Adrenal gland (tissue), 19 donors: ENCODE measurements at places on chromosomes 16 and 17. TPM values are rescaled to one million over a fixed set of nuclear protein-coding genes. Genes with fewer than 3 reads are reported as not detected.

GRCh38 chr16:3510416-3510815, 9.6 kb downstream of the CLUAP1 start:
- DNase-seq = no peak

- DNase-seq = no peak
Measured at GRCh38 chr17:62206550-62206949, 141.5 kb upstream of the MED13 start.

GRCh38 chr17:27649929-27650328, 18.9 kb downstream of the LGALS9 start:
- DNase-seq = no peak

The OR1F1 gene
- not detected for polyA plus RNA-seq

- DNase-seq = no peak
Measured at GRCh38 chr17:44487170-44487569, 16.0 kb downstream of the GPATCH8 start.

DNA sequence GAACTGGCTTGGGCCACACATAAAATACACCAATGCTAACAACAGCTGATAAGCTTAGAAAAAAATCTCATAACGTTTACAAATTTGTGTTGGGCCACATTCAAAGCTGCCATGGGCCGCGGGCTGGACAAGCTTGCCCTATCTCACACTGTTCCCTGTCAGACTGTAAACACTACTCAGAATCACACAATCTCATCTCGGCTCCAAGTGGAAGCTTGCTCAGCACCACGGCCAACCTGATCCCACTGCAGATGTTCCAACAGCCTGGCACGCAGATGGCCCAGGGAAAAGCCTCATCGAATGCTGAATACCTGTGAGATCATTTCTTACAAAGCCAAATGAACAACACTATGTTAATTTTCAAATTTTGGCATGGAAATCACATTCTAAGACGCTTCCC, 125.8 kb downstream of the ANKRD11 start:
- no peak for DNase-seq

GRCh38 chr16:59907611-59908010, 1173.5 kb upstream of the GOT2 start:
- DNase-seq = no peak

DNA sequence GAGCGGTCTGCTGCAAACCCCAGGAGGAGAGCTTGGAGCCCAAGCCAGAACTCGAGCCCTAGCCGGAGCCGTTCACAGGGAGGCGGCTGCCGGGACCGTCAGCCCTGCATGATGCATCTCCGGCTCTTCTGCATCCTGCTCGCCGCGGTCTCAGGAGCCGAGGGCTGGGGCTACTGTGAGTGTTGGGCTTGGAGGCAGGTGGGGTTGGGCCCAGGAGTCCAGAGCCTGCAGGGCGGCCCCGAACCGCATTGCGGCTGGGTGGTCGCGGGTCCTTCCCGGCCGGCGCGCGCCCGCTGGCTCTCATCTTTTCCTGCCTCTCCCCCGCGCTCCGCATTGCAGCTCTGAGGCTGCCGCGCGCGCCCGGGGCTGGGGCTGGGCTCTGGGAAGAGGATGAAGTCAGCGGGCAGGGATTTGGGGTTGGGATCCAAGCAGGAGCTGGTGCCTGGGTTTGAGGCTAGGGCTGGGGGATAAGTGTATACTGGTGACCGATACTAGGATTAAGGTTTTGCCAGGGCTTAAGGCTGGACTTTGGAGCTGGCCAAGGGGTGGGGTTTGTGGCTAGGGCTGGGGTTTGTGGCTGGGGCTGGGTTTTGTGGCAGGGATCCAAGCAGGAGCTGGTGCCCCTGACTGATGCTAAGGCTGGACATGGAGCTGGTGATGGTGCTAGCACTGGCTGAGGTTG, 532 bp downstream of the CNTNAP1 start:
- DNase-seq = peak; percentile 47

- peak; percentile 63 for DNase-seq
Measured at GRCh38 chr17:7716901-7717755, at the start of gene DNAH2. Gene DNAH2, plus strand, starts transcription at chr17:7717744. Its CDS starts 1,991 bp downstream, at chr17:7719735.

DNA sequence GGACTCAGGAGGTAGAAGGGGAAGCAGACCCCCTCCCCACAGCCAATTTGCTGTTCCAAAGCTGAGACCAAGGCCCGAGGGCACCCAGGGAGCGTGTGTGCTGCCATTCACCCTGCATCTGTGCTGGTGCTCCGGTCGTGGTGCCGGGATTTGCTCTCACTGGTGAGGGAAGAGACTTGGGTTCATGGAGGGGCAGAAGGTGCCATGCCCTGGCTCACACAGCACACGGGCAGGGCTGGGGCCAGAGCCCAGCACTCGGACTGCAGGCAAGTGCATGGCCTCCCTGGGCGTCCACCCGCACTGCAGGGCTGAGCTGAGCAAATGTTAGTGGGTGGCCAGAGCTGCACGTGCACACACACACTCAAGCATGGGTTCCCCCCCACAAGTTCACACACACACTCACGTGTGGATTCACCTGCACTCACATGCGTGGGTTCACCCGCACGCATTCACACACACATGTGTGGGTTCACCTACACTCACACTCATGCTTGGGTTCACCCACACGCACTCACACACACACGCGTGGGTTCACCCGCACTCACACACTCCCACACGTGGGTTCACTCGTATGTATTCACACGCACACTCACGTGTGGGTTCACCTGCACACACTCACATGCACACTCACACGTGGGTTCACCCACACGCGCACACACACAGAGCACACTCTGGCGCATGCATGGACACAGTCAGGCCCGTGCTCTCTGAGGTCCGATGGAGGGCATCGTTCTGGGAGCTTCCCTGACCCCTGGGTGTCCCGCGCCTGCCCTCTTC, 57.0 kb upstream of the CBFA2T3 start:
- no peak for DNase-seq

DNA sequence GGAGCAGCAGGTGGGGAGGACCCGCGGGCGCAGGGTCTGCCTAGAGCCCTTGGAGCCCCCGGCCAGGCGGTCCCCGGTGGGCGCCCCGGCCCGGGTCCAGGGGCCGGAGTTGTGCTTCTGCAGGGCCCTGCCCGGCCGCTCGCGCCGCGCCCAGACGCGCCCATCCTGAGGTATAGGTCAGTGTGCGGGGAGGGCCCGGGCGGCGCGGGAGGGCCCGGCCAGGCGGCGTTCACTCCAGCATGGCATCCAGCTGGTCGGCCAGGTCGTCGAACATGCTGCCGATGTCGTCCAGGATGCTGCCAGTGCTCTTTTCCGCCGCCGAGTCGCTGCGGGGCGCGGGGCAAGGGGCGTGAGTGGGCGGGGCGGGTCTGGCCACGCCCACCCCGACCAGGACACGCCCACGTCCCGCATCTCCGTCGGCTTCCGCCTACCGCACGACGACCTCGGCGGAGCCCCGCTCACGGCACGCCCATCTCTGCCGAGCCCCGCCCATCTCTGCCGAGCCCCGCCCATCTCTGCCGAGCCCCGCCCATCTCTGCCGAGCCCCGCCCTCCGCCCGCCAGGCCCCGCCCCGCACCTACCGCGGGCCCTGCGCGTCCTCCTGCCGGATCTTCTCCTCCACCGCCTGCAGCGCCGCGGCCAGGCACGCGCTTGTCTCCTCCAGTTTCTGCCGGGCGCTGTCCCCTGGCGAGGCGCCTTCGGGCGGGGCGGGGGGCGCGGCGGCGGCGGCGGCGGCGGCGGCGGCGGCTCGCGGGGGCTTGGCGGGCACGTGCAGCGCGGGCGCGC, 17.9 kb downstream of the CASKIN1 start:
- DNase-seq = no peak

GRCh38 chr16:11333702-11334101, 11.6 kb upstream of the RMI2 start:
- DNase-seq = no peak

The KCNAB3 gene
- polyA plus RNA-seq = 3.4 TPM

The PRSS33 gene
- polyA plus RNA-seq = not detected

- DNase-seq = no peak
Measured at GRCh38 chr17:82806645-82807044, 33.2 kb downstream of the ZNF750 start.

DNA sequence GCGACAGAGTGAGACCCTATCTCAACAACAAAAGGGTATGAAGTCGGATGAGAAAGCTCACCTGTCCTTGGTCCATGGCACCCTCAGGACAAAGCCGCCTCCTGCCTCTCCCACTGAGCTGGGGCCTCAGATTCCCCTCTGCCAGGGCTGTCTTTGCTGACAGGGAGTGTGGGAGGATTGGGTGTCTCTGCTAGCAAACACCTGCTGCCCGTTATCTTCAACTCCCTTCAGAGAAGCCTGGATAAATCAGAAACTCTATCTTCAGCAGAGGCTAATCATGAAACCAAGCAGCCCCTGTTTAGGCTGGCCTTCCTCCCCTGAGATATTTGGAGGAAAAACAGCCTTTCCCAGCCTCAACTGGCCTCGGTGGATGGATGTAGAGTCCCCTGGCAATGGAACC, 36.3 kb upstream of the CDH1 start:
- DNase-seq = no peak

- no peak for DNase-seq
Measured at GRCh38 chr16:49704586-49705155, 151.2 kb downstream of the ZNF423 start.

The MSLN gene
- not detected for polyA plus RNA-seq

- DNase-seq = no peak
Measured at GRCh38 chr17:9104370-9105041, 83.2 kb downstream of the NTN1 start.

- DNase-seq = peak; percentile 38
Measured at GRCh38 chr17:8997994-8998628, 23.2 kb upstream of the NTN1 start.

DNA sequence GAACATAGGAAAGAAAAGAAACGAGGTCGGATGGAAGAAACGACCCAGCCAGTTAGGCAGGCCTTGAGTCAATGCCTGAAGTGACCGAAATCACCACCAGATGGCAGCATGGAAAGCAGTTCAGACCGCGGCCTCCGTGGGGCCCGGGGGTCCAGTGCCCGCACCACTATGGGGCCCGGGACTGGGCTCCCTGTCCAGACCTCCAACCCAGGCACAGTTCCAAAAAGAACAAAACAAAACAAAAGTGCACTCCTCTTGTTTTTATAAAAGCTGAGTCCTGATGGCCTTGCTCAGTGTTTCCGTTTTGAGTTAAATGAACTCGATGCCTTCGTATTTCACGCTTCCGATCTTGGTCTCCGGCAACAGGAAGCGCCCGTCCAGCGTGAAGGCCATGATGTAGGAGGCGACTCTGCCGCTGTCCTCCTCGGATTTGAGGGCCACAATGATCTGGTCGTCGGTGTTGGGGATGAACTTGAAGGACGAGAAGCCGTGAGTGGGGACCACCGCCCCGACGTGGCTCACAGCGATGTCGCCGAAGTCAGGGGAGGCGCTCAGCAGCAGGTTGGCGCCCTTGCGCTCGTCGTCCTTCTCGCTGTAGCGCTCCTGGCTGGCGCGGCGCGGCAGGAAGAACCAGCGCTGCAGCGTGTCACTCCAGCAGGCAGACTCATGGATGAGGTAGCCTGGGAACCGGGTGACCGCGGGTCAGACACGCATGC, 13.7 kb upstream of the LGALS3BP start:
- peak; percentile 41 for DNase-seq

DNA sequence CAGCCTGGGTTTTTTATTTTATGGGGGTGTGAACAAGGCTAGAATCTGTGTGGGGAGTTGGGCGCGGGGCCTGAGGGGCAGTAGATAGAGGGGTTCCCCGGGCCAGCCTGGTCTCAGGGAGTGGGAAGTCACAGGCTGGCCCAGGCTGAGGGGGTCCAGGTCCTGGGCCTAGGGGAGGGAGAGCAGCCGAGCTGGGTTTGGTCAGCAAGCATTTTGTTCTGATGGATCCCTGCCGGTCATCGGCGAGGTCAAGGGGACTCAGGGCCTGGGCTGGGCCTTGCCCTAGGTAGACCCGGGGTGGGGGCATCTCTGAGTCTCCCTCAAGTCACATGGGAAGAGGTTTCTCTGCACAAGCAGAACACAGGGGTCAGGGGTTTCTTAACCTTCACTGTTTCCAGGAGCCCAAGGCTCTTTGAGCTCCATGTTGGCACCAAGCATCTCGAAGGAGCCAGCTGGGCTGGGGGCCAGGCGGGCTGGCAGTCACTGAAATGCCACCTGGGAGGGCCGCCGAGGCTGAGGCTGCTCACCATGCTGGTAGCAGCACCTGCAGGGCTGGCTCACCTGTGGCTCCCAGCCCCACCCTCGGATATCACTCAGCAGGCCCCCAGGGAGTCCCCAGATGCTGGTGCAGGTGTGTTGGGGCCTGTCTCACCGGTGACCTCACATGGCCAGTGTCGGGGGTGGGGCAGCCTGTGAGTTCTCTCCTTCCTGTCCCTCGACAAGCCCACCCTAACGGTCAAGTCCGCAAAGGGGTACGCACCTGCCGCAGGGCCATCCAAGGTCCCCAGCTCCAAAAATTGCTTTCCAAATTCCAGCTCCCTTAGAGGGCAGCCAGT, 41.0 kb downstream of the SLC7A5 start:
- DNase-seq = no peak

DNA sequence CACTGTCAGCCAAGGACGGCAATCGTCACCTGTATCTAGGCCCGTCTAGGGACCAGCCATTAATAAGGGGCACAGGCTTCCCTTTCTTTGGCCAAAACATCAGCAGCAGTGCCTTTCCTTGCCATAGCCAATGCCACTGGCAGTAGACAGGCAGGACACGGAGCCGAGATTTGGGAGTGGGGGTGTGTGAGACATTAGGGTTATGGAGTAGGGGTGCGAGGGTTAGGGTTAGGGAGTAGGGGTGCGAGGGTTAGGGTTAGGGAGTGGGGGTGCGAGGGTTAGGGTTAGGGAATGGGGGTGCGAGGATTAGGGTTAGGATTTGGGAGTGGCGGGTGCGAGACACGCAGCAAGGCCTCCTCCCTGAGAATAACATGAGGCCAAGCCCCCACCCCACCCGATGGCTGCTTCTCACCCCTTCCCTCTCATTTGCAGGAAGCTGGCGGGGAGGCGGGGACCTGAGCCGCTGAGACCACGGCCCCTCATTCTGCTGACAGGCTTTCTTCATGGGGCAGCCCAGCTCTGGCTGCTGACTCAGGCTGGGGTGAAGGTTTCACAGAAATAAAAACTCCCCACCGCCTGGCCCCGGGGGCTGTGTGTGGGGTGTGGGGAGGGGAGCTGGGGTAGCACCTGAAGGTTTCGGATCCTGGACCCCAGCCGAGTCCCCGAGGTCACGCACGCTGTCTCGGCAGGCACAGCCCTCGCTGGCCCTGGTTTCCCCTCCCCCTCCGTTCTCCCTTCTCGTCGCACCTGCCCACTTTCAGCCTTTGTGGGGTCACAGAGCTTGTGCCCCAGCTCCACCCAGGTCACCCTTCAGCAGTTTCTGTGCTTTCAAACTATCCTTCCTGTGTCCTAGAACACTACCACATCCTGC, 93.8 kb downstream of the PGS1 start:
- no peak for DNase-seq

- peak; percentile 73 for DNase-seq
Measured at GRCh38 chr17:1977583-1978395, 47.3 kb downstream of the RTN4RL1 start.

- no peak for DNase-seq
Measured at GRCh38 chr17:34389126-34389750, 26.2 kb upstream of the CCL1 start.

GRCh38 chr16:69239851-69240250, 52.9 kb downstream of the SNTB2 start:
- DNase-seq = no peak

- DNase-seq = no peak
Measured at GRCh38 chr16:88593489-88593888, 23.3 kb downstream of the ZC3H18 start.

The CRISPLD2 gene
- 43.8 TPM for polyA plus RNA-seq
